AG08396 (cell line): ENCODE measurements at places on chromosomes 7 and 10.
A peak's percentile ranks its signal among the peaks of the same experiment; 100 is the strongest.

DNA sequence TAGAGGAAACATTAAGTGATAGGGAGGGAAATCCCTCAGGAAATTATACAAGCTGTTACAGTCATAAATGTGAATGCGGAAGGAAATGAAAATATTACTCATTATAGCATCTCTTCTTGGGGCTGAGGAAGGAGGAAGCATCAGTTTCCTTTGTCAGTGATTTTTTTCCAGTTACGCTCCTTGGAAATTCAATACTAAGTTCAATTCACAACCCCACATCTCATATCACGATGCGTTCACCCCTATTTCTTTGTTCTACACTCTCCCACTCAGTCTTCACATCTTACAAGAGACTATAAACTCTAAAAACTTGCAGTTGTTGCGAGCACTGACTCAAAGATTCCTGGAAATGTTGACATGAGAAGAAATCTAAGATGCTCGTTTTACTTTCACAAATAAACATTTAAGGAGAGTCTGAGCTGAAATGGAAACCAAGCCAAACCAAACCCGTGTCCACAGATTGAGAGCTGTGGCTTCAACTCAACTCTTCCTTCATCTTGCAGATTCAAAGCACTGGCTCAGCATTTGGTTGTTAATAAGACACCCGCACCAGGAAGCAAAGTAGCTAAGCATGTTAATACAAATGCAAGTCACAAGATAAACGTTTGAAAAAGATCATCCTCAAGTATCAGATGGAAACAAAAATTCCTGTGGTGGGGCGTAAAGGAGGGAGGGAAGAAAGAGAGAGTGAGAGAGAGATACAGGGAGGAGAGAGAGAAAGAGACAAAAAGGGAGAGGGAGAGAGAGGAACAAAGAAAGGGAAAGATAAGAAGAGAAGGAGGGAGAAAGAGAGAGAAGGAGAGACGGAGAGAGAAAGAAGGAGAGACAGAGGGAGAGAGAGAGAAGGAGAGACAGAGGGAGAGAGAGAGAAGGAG is 150.0 kb upstream of the RSU1 start:
- DNase-seq: peak; percentile 39

DNA sequence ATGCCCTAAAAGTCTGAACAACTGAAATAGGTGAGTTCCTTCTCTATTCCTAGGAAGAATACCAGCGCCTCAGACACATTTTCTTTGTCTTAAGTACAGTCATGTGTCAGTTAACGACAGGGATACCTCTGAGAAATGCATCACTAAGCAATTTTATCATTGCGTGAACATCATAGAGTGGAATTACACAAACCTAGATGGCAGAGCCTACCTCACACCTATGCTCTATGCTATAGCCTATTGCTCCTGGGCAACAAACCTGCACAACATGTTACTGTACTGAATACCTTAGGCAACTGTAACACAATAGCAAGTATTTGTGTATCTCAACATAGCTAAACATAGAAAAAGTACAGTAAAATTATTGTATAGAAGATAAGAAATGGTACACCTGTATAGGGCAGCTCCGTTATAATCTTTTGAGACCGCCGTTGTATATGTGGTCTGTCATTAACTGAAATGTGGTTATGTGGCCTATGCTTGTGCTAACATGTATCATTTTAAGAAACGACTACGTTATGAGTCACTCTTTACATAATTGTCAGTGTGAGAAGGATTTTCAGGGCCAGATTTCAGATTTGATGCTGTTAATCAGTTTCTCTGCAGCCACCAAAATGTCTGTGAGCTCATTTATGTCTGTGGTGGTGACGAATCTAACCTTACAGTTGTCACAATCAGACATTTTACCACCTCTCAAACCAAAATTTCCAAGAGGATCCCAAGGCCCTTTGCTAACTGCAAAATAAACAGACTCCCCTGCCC is 66.1 kb upstream of the STK17A start:
- no peak for DNase-seq

- DNase-seq: no peak
Observed at GRCh38 chr10:59395984-59396383, 33.6 kb upstream of the FAM13C start.

DNA sequence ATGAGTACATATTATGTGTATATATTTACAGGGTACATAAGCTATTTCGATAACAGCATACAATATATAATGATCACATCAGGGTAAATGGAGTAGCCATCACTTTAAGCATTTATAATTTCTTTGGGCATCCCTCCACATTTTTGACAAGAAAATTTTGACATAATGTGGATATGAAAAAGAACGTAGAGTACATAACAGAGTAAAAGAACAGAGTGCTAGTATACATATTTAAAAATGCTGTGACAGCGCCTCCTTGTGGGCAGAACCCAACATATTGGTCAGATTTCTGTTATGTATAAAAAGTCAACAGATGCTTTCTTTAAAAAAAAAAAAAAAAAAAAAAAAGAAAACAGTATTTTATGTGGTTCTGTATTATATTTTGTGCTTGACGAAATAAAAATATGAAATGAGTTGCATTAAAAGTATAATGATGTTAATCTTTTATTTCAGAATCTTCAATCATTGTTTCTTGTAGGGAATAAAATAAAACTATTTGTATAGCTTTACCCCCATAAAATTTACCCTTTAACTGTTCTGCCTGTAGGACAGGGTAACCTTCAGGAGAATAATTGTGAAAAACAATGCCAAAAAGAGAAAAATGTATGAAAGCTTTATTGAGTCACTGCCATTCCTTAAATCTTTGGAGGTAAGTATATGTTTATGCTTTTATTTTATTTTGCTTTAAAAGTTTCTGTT is 18.3 kb upstream of the HBP1 start:
- peak; percentile 6 for DNase-seq

DNA sequence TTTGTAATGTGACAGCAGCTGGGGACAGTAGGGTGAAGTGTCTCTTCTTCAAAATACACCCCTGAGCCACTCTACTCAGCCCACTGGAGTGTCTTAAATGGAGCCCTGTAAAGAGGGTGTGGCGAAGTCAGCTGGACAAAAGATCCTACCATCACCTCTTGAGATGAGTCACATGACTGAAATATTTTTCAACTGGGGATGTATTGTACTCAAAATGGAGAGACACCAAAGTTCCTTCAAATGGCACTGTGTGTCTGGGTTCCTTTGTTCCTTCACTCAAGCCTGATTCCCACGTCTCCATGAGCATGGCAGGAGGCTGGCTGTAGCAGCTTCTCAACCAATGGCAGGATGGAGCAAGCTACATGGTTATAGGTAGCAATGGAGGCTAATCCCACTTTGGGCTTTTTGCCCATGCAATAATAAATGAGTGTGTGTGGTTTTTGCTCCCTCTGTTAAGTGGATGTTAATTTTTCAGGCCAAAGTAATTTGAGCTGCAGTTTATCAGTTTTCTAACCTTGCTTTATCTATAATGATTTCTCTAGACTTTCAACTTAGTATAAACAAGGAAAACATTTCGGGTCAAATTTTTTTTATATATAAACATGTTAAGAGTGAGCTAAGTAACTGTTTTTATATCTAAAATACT is 68.2 kb downstream of the CLEC2L start:
- DNase-seq: no peak

DNA sequence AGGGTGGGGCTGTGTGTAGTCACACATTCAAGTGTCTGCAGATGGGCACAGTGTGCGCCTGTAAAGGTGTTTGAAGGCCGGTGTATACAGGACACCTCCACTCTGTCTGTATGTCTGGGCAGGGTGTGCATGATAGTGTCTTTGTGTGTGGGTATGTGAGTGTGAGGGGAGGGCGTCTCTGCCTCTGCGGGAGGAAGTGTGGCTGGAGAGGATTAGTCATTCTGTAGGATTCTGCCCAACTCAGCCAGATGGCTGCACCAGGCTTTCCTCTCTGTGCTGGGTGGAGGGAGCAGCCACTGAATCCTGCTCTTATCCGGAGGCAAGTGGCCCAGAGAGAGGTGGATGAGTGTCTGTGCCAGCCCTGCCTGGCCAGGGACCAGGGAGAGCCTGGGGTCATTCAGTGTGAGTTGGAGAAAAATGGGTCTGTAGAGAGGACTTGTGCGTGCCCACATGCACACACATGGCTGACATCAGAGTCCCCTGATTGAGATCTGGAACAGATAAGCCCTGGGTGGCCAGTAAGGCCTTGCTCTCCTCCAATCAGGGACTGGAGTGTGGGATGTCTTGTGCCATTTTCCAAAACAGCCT is 1.7 kb downstream of the SFXN3 start:
- peak; percentile 84 for DNase-seq

DNA sequence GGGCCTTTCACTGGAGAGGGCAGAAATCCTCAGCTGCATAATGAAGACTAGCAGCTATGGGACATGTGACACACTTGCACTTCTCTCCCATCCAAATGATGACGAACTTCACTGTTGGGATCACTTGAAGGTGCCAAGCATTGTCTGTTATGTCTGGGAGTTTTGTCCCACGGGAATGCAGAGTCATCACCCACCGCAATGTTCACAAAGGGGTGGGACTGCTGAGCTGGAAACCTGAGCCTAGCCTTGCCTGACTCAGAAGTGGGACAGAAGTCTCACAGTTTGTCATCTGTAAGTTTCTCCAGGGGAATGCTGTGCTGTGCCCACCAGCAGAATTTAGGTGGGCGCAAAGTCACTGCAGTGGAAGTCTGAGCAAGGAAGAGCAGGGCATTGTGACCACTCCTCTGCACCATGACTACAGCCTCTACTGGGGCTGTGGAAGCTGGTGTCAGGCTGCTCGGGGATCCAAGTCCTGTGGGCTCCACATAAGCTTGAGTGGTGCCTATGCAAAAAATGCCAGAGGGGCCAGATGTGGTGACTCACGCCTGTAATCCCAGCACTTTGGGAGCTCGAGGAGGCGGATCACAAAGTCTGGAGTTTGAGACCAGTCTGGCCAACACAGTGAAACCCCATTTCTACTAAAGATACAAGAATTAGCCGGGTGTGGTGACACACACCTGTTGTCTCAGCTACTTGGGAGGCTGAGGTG is 472.0 kb upstream of the CNTNAP2 start:
- no peak for DNase-seq

- no peak for DNase-seq
Observed at GRCh38 chr7:106110885-106111654, 1.0 kb downstream of the SYPL1 start.

- peak; percentile 64 for DNase-seq
Observed at GRCh38 chr10:13528123-13528874, 515 bp downstream of the BEND7 start.

- no peak for DNase-seq
Observed at GRCh38 chr7:104795616-104796398, 218.2 kb upstream of the KMT2E start.

DNA sequence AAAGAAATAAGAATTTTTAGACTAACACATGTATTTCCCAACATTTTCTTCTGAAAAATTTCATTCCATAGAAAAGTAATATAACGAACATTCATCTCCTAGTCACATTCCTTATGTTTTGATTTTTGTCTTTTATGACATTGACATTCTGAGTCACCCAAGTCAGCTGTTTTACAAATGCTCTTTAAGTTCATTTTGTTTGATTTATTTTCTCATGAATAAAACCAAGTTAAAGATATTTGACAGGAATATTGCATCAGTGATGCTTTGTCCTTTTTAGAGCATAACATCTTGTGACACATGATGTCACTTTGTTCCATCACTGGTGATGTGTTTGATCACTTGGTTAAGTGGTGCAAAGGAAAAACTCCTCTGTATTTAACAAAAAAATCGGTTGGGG is 48.4 kb downstream of the HGF start:
- DNase-seq: no peak

DNA sequence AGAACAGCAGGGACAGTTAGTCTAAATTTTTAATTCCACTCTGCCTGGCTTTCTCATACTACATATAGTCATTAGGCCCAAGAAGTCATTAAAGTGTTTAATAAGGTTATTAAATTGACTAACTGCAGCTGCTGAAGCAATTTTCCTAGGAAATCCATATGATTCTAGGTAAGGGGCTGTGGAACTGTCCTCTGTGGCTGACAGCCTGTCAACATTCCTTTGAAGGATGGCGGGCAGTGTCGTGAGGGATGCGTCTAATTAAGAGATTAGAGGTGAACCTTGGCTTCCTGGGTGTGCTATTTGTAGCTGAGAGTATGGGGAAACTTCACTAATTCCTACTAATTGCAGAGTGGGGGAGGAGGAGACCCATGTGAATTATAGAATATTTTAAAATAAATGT is 64.6 kb downstream of the SNX10 start:
- no peak for DNase-seq

GRCh38 chr7:18495412-18496340 is at the start of gene HDAC9:
HDAC9 (plus strand) TSS chr7:18495749; CDS start chr7:18496303, 554 bp downstream.
- peak; percentile 12 for DNase-seq

- no peak for DNase-seq
Observed at GRCh38 chr7:98557538-98558031, 59.5 kb upstream of the NPTX2 start.

DNA sequence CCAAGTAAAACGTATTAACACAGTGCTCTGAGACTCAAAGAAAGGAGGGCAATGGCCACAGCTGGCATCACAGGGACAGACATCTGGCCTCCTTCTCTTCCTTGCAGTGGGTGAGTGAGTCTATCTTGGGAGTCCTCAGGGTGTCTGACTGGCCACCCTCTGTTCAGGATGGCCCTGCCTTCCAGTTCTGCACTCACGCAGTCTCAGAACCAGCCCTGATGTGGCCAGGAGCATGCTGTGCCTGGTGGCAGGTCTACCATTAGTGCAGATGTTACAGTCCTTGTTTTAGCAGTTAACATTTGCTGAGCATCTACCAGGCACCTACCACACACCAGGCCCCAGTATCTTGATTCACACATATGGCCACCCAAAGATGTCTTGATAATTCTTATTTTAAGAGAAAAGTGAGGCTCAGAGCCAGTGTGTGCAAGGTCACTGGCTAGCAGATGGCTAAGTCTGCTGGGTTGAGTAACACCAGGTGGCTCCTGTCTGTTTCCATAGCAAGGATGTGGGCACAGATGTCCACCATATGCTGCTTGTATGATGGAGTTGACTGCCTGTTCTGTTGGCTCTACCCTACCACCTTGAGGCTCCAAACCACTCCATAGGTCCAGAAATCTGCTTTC is 23.2 kb upstream of the ARHGAP22 start:
- DNase-seq: no peak

- DNase-seq: no peak
Observed at GRCh38 chr7:11376529-11376928, 402.9 kb downstream of the PHF14 start.

DNA sequence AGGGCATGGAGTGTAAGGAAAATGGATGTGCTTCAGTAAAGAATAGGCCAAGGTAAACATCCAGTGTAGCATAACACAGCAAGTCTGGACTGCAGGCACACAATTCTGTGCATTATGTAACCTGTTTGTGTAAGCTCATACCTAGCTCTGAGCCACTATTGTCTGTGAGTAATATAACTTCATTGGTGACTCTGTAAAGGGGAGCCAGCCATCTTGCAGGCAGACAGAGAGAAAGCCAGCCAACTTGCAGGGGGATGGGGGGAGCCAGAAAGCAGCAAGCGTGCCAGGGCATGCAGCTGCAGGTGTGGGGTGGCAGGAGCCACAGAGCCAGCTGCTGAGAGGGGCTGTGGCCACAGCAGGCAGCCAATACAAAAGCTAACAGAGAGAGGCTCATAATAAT is 449.2 kb downstream of the IPMK start:
- DNase-seq: no peak
